Naive thymus-derived CD8-positive, alpha-beta T cell (primary cell): ENCODE measurements at places on chromosomes 13 and 19. TPM values are rescaled to one million over a fixed set of nuclear protein-coding genes. Genes with fewer than 3 reads are reported as not detected.

Gene EFNB2
- 0.49 TPM for total RNA-seq

Gene C19orf67
- 0.85 TPM for total RNA-seq

DNA sequence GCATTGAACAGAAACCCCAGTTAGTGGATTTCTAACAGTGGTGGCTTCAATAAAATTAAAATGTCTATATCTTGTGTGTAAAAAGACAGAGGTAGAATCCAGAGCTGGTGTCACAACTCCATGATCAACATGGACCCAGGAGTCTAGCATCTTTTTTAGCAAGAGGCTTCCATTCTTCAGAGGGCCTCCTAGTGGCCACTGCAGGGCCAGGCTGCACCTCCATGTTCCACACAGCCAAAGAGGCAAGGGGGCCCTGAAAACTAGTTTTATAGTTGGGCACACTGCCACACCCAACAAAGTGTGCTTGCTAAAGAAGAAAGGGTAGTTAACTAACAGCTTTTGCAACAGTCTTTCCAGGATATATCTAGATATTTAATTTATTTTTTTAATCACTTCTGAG is 12.9 kb downstream of the N4BP2L1 start:
- no peak for DNase-seq

Gene KCNN4
- total RNA-seq, result 92.9 TPM

DNA sequence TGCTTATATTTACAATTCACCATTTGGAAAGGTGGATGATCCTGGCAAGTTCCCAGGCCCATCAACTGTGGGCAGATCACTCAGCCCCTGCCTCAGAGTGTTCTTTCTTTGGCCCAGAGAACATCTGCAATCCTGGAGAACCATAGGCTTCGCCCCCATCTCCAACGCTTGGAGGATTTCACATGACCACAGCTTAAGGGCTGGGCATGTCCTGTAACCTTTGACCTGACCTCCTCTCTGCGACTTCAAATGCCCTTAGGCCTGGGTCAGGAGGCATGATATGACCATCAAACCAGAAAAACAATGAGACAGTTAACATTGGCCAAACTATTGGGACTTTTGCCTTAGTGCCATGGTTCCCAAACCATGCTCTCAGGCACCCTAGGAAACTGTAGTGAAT is 7.2 kb upstream of the MBNL2 start:
- DNase-seq, result no peak
